Breast epithelium (tissue), 4 donors: ENCODE measurements at places on chromosomes 12 and 14. TPM values are rescaled to one million over a fixed set of nuclear protein-coding genes. Genes with fewer than 3 reads are reported as not detected.

CEP170B gene
- 14.8 TPM for total RNA-seq

GRCh38 chr12:127779301-127780045 is 487.5 kb upstream of the TMEM132C start:
- no peak for DNase-seq

REP15 gene
- 0.64 TPM for total RNA-seq

- DNase-seq, result no peak
These were observed 1009.8 kb downstream of the NRXN3 start for GRCh38 chr14:79179985-79180384.

- DNase-seq, result no peak
These were observed 70.5 kb downstream of the HMGA2 start for GRCh38 chr12:65894624-65895390.

DNA sequence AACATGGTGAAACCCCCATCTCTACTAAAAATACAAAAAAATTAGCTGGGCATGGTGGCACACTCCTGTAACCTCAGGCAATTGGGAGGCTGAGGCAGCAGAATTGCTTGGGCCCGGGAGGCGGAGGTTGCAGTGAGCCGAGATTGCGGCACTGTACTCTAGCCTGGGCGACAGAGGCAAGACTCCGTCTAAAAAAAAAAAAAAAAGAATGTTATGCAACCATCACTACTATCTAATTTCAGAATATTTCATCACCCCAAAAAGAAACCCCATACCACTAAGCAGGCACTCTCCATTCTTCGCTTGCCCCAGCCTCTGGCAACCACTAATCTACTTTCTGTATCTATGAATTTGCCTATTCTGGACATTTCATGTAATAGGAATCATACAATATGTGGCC is 68.8 kb upstream of the AMN start:
- no peak for DNase-seq

GRCh38 chr12:110102255-110102654 is 21.9 kb upstream of the IFT81 start:
- DNase-seq, result no peak

GRCh38 chr14:42633504-42634095 is 1026.9 kb downstream of the LRFN5 start:
- DNase-seq, result no peak

DNA sequence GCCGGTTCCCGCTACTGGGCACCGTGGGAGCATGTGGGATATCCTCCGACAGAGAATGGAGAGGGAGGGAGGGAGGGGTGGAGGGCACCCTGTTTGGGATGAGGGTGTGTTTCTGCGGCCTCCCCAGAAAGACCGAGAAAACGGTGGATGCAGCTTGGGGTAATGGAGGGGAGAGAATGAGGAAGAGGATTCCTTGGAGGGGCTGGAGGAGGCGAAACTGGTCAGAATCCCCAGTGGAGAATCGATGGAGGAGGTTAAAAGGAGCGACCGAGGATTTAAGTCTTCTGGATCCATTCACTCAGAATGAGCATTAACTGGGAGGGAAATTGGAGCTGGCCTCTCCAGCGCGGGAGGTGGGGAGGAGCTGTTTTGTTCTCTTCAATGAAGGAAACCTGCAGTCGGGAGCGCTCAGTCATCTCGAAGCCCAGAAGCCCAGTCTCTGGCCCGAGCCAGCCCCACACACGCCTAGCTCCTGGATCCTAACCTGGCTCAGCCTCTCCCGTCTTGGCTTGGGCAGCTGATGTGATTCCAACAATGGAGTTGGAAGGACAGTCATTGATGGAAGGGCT is 581 bp downstream of the ARG2 start:
- DNase-seq, result no peak

- DNase-seq, result peak; percentile 51
These were observed 923 bp downstream of the STAT2 start for GRCh38 chr12:56358836-56359532.

DNA sequence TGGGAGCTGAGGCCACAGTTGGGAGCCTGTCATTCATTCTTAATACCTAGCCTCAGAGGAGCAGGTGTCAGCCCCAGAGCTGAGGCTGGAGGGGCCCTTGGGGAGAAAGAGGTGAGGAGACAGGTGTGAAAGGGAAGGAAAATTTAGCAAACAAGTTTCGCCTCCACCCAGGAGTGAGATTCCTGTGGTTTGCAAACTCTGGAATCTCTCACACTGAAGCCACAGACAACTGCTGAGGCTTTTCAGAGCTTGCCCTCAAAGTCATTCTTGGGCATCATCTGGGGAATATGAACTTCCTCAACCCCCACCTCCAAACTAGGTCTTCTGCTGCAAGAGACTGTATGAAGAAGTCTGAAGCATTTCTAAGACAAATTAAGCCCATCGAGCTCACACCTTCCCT is 589.5 kb upstream of the TBX3 start:
- DNase-seq, result no peak

ZNF891 gene
- total RNA-seq, result 5.7 TPM

DNA sequence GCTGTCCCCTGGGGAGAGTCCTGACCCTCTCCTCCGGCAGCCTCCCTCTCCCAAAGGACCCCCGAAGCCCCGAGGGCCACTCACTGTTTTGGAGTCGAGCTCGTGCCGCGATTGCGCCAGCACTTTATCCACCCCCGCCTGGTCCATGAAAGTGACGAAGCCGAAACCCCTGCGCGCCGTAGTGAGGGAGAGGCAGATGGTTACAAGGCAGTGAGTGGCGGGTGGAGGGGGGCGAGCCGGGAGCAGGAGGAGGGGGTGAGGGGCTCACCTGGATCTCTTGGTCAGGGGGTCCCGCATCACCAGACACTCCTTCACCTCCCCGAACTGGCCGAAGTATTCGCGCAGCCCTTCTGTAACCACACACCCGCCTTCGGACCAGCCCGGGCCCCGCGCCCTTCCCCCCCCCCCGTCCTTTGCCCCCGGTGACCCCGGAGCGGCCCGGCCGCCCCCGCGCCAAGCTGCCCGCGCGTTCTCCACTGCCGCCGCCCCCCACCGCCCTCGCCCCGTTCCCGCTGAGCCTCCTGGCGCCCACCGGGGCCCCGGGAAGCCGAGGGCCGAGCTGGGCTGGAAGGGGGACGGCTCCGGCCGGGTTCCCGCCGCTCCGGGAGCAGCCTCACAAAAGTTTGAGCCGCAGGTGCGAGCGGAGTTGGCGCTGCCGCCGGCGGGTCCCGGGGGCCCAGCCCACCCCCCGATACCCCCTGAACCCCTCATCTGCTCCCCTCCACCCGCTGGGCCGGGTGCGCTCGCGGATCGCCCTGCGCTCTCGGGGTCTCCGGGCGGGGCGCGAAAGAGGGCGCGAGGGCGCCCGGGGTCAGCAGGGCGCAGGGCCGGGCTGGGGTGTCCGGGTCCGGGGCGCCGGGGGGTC is 808 bp downstream of the MSI1 start:
- DNase-seq, result no peak

DNA sequence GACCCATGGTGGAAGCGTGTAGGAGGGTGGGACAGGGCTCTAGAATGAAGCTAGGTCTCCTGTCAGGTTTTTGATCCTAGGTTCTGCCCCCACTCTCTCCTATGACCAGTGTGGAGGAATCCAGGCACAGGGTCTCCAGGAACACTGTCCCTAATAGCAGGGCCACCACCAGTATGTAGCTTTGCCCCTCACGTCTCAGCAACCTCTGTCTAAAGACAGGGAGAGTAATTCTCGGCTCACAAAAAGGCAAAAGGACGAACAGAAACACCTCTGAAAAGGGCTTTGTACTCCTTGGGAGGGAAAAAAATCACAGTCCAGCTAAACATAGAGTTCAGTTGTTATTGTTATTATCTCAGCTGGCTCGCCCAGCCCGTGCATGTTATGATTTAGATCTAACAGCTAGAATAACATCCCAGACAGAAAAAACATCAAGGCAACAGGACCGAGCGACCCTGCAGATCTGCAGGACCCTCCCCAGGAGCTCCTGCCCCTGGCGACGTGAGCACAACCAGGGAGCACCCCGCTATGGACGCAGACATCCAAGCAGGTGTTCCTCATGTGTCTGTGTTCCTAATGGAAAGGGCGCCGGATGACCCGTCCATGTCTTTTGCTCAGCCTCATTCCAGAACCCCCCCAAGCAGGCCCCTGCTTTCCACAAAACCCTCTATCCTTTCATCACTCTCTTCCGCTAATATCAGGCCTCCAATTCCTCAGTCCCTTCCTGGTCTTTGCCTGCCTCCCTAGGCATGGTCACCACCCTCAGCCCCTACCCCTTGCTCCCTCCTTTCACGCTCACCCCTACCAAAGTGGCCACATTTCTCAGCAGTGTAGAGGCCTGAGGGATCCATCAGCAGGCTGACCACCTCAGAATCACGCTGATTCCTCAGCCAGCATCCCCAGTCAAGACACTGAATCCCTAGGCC is 14.2 kb upstream of the SLC6A12 start:
- DNase-seq, result peak; percentile 9

GRCh38 chr12:110168732-110169455 is 44.7 kb downstream of the IFT81 start:
- no peak for DNase-seq

- DNase-seq, result no peak
These were observed 15.3 kb downstream of the TNFRSF1A start for GRCh38 chr12:6326316-6327228.

CNTN1 gene
- 7.2 TPM for total RNA-seq

GRCh38 chr14:67503331-67503730 is 14.8 kb upstream of the TMEM229B start:
- no peak for DNase-seq

- DNase-seq, result no peak
These were observed 9.7 kb upstream of the TUBA1A start for GRCh38 chr12:49198431-49199155.

GRCh38 chr12:110531741-110532333 is 29.7 kb downstream of the RAD9B start:
- DNase-seq, result no peak

UBR7 gene
- 34.7 TPM for total RNA-seq

DNA sequence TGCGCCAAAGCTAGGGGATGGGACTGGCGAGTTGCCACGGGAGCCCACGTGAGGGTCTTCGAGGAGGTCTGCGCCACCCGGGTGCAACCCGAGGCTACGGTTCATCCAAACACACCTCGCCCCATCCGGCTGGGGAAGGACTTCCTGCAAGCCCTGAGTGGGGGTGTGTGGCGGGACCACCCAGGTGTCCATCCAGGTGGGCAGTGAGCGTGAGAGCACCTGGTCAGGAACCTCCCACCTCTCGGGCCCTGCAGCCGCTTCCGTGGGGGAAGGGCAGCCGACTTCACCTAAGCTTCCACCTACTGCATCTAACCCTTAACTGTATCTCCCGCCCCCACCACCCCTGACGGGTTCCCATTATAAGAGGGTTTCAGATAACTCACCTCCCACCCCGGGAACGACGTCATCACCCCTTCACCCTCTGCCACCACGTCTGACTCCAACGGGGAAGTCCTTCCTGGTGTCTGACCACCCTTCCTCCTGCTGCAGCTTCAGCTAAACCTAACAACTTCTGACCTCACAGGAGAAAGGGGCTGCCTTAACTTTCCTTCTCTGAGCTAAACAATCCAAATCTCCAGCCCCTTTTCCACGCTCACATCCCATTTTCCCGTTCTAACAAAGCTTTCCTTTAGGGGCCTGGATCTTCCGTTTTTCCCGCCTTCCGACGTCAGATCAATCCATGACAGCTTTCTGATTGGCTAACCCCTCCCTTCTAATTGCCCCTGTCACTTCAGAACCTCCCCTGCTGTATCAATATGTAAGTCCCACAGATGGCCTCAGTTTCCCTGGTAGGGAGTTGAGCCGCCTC is 27.4 kb upstream of the SMUG1 start:
- DNase-seq, result no peak

- no peak for DNase-seq
These were observed 268.9 kb upstream of the ATP2B1 start for GRCh38 chr12:89977405-89978085.

DNA sequence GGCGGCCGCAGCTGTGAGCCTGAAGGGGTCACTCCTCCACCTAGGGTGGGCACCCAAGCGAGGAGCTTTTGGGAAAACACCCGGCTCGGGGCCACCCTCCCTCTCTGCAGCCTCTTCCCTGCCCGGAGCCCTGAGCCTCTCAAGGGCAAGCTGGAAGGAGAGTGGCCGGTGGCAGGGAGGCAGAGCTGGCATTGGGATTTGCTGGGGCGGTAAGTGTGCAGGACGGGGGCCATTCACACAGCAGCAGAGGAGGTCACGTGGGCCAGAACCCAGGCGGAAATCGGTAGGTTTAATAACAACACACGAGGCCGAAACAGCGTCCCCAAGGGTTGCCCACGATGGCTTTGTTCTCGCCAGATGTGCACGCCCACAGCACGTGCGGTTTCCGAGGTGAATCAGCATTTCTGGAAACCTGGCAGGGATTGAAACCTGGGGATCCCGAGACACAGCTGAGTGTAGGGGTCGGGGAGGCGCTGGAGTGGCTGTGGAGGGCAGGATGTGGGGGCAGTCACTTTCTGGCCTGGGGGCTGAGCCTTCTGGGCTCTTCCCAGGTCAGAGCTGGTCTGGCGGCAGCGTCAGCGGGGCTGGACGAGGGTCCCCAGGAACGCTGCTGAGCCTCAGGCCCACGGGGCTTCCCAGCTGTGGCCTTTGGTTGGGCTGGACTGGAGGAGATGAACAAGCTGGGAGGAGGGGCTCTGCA is 23.5 kb downstream of the NOC4L start:
- DNase-seq, result no peak

DNA sequence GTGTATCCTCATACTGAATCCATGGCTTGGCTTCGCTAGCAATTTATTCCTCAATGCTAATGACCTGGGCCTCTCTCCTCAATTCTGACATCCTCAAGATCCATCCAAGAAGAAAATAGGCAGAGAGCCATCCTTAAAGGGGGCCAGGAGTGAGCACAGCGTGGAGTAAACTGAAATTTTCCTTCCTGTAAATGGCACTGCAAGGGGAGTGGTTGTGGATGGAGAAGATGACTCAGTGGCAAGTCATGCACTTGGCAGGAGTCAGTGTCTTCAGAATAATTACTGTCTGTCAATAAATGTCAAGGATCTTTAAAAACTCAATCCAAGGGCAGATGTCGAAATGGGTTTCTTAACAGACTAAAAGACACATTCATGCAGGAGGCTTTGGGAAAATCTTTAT is 88.0 kb upstream of the TMEM132C start:
- no peak for DNase-seq

- DNase-seq, result no peak
These were observed 5.4 kb downstream of the KRT6B start for GRCh38 chr12:52446367-52447045.

DNA sequence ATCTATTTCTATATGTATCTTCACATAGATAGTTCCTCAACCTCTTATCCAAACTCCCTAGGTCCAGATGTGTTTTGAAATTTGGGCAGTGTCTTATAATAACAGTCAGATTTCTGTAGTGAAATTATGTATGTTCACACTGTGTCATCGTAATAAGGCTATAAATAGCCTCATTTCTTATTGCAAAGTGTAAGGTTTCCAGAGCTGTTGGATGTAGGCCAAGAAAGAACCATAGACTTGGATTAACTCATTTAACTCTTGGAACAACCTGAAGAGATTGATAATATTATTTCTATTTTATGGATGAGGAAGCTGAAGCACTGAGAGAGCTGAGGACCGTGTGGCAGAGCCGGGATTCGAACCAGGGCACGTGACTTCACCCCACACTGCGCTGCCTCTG is 49.0 kb upstream of the PIWIL1 start:
- no peak for DNase-seq

DNA sequence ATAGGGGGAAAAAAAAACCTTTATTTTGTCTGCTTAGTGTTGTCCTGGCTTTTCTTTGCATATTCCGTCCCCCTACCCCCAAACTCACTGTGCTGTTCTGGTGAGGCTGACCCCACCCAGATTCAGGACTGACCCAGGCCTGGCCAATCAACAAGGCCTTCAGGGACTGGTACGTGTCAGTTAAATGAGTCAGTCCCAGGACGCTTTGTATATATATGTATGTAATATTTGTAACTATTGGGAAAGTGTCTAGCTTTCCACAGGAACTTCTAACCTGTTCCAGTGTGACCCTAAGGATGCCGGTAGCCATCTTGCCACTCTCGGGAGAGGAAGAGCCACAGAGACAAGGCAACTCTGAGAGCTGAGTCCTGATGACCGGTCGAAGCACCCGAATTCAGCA is 107.4 kb downstream of the VCPKMT start:
- no peak for DNase-seq
